ENCODE measurements at places on chromosomes 16 and 17. TPM values are rescaled to one million over a fixed set of nuclear protein-coding genes. Genes with fewer than 3 reads are reported as not detected.
A peak's percentile ranks its signal among the peaks of the same experiment; 100 is the strongest.

DNA sequence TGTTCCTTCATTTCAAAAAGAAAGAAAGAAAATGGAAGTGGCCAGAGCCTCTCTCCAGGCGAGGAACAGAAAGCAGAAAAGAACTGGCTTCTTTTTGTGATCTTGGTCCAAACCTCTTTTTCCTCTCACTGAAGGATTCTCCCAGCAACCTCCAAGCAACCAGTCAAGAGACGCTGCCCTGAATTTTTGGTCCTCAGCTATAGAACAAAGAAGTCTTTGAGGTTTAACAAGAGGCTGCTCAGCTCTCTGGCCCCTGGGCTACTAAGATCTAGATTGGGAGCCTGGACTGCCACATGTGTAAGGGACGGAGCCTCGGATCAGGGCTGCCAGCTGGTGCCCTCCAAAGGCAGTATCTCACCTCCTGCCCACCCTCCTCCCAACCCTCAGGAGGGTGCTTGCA lies 62.6 kb downstream of the AXIN2 start:
- DNase-seq = no peak

- DNase-seq = no peak
Measured at GRCh38 chr16:2273484-2273883, 5.6 kb upstream of the RNPS1 start.

- no peak for DNase-seq
Measured at GRCh38 chr16:20897253-20897897, 2.8 kb downstream of the DCUN1D3 start.

- DNase-seq = no peak
Measured at GRCh38 chr17:6508016-6508415, 48.3 kb downstream of the PITPNM3 start.

- DNase-seq = no peak
Measured at GRCh38 chr16:20026361-20027072, 47.2 kb downstream of the GPR139 start.

- no peak for DNase-seq
Measured at GRCh38 chr17:9842057-9842758, 16.5 kb downstream of the GLP2R start.

GRCh38 chr16:55282441-55282840 lies 41.6 kb upstream of the IRX6 start:
- no peak for DNase-seq

DNA sequence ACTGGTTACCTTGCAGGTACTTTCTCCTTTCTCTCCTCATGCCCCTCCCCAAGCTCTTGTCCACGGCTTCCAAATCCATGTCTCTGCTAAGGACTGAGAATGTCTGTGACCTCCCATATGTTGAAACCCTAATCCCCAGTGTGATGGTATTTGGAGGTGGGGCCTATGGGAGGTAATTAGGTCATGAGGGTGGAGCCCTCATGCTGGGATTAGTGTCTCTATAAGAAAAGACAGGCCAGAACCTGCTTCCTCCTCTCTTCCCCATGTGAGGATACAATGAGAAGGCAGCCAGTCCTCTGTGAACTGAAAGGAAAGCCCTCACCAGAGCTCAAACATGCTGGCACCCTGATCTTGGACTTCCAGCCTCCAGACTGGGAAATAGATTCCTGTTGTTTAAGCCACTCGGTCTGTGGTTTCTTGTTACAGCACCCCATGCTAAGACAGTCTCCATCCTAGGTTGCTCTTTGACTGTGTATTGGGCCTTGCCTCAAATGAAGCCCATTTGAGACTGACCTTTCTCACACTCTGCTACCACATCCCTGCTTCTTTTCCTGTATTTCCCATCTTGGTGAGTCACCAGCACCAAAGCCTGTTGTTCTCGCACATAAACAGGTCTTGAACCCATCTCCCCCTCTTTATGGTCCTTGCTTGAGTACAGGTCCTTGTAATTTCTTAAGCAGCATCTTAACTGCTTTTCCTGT lies 135.0 kb downstream of the CDK5R1 start:
- DNase-seq = no peak

- no peak for DNase-seq
Measured at GRCh38 chr17:21211825-21212479, 2.0 kb downstream of the TMEM11 start.

- DNase-seq = no peak
Measured at GRCh38 chr16:58306327-58306726, 11.5 kb upstream of the PRSS54 start.

DNA sequence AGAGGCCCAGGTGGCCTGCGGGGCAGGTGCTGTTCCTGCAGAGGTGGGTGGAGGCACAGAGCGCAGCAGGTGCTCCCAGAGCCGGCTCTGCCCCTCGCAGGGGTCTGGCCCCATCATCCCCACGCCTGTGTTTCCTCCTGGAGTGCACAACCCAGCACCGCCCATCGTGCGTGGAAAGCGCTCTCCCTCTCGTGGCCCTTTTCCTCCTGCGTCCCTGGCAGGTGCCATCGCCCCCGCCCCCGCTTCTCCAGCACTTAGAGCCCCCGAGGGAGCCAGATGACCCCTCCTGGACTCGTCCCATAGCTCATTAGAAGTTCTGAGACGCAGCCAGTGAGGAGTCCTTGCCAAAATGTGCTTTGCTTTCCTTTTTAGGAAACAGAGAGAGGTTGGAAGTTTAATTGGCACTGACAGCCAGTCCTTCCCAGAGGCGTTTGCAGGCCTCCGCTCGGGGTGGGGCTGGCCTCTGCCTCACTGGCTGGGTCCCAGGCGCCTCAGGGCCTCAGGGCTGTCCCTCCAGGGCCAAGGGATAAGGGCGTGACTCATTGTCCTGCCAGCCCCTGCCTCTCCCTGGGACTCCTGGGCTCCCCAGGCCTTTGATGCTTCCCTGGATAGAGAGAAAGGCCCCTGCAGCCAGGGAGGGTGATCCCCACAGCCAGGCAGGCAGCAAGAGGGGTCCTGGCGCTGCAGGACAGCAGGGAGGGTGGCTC lies 32.2 kb upstream of the CHMP6 start:
- DNase-seq = peak; percentile 96

- DNase-seq = no peak
Measured at GRCh38 chr17:63937920-63938319, 5.8 kb upstream of the CD79B start.

DNA sequence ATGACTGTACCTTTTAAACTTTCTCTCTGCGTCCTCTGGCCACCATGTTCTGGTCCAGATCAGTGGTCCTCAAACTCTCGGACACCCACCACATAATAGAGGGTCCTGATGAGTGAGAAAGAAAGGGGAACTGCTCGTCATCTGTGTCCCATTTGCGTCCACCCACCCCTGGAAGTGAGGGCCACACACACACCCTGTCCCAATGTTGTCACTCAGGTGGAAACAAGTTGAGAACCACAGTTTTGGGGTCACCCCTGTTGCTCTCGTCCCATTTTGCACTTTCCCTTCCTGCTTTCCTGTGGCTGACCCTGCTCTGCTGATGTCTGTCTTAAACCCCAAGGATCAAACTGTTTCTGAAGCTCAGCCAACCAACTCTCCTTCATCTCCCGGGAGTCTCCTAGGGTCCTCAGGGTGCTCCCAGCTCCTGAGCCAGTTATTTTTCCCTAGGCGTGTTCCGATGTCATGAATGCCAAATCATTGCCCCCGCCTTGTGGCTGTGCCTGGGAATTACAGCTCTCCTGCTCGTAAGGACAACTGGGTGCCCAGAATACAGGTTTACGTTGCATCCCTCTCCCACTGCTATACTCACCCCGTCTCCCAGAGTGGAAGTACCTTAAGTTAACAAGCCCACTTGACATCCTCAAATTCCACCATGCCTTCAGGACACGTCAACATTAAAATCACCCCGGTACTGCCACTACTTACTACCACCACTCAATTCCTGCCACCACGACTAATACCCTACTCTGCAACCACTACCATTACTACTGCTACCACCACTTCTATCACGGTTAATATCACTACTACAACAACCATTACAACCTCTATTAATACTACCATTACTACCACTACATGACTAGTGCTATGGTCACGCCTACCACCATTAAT lies 26.0 kb upstream of the HNF1B start:
- no peak for DNase-seq

- DNase-seq = no peak
Measured at GRCh38 chr17:82502207-82502606, 17.3 kb upstream of the FOXK2 start.

- DNase-seq = peak; percentile 78
Measured at GRCh38 chr17:73401911-73402310, 90.1 kb upstream of the CDC42EP4 start.

DNA sequence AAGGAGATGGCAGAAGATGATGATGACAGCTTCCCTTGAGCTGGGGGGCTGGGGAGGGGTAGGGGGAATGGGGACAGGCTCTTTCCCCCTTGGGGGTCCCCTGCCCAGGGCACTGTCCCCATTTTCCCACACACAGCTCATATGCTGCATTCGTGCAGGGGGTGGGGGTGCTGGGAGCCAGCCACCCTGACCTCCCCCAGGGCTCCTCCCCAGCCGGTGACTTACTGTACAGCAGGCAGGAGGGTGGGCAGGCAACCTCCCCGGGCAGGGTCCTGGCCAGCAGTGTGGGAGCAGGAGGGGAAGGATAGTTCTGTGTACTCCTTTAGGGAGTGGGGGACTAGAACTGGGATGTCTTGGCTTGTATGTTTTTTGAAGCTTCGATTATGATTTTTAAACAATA lies 16.9 kb downstream of the PSMD3 start:
- DNase-seq = peak; percentile 59

DNA sequence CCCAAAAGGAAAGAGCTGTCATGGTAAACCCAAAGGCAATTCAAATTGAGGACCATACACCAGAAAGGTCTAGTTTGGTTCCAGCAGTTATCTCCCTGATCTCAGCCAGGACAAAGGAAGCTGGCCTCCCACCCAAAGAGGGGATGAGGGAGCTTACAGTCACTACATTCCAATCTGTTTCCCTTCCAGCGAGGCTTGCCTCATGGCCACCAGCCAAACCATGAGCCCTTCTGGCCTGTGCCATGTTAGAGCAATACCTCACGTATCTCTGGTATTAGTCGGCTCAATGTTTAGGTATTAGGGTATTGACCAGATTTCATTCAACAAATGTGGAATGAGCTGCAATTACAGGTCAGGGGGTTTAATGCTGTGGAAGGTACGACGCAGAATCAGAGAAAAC lies 8.4 kb downstream of the NDUFAB1 start:
- peak; percentile 34 for DNase-seq

DNA sequence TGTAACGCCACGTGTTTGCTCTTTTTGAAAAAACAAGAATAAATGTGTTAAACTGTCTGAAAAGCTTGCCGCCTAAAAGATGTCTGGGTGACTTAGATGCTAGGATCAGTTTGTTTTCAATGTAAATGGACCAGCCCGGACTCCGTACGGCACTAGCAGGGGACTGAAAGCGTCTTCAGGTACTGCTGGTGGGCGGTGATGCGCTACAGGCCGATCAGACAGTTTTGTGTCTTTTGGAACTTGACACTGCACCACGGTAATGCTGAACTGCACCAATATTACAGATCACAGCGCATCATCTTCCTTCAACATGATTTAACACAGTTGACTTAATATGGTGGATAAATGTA lies 727 bp upstream of the MBTPS1 start:
- DNase-seq = no peak

GRCh38 chr16:29950806-29951461 lies 10.9 kb upstream of the TMEM219 start:
- DNase-seq = no peak

DNA sequence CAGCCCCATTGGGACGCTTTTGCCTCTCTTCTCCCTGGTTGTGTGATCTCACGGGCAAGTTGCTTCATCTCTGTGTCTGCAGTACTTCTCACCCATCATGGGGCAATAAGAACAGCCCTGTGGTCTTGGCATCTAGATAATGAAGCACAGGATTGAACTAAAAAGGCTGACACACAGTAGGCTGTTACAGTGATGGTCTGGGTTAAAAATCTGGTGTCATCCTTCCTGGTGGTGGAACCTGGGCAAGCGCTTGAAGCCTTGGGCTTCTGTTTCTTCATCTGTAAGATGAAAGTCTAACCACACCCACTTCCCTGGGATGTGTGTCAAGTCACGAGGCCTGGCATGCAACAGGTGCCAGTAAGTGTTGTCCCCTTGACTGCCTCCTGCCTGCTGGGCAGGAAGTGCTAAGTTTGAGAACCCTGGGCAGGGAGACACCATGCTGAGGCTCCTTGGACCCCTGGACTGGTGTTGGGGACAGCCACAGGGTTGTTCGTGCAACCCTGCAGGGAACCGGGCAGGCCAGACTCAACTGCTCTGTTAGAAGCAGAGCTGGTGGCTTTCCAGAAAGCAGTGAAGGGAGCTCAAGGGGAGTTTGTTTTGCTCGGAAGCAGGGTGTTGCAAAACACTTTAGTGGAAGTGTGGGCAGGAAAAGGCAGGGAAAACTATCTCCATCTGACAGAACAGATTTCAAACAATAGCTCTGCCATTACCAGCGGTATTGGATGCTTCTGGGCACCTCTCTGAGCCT lies 5.9 kb upstream of the MAP2K3 start:
- DNase-seq = no peak

GRCh38 chr16:23678430-23679273 lies at the start of gene PLK1:
Gene PLK1 (plus strand): TSS chr16:23678889. CDS start chr16:23678933, 44 bp downstream.
- peak; percentile 94 for DNase-seq

WNK4 gene
- not detected for total RNA-seq

ANKS3 gene
- 17.0 TPM for total RNA-seq

MYH1 gene
- 0.14 TPM for total RNA-seq

ZG16B gene
- total RNA-seq = not detected

SLC9A5 gene
- total RNA-seq = 0.57 TPM

TMEM107 gene
- total RNA-seq = 12.9 TPM

PLD2 gene
- total RNA-seq = 22.2 TPM

TMC5 gene
- total RNA-seq = 3.4 TPM

PLCD3 gene
- 74.2 TPM for total RNA-seq

KRTAP9-8 gene
- not detected for total RNA-seq

MYH13 gene
- not detected for total RNA-seq

All from posterior vena cava (tissue), 2 donors.